ENCODE measurements at places on chromosomes 2 and 18.
A peak's percentile ranks its signal among the peaks of the same experiment; 100 is the strongest.

GRCh38 chr2:119402645-119403560, 28.8 kb upstream of the TMEM37 start:
- DNase-seq: no peak

DNA sequence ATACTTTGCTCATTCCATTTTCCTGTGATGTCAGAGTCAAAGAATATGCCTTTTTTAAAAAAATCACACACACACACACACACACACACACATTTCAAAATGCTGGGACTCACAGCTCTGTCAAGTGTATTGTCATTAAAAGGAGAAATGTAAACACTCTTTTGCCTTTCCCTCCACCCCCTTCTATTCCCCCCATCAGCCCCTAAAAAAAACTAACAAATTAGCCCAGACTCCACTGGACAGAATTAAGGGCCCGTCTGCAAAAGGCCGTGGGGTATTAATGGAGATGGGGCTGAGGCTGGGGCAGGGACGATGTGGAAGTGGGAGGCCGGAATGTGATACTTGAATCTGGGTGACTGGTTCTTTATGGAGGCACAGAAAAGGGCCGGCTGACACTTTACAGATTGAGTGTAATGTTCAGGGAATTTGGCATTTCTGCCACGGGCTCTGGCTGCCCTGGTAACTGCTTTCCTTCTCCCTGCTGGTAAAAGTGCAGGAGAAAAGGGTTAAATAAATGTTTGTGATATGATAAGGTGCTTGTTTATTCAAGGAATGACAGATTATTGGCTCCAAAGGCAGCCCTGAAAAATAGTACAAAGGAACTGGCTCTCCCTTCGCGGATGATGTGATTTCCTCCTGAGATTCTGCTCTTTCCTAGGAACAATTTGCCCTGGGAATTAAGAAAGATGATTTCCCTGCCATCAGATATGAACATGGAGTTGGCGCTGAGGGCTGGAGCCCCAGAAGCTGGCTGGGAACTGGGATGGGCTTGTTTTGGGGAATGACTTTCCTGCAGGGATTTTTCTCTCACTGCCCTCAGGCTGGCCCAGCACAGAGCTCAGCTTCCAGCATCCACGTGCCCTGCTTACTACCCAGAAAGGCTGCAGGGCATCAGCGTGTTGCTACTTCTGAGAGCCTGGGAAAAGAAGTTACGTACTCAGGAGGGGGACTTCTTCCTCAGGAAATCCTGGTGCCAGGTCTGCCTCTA, 52.8 kb upstream of the CTAGE1 start:
- peak; percentile 31 for DNase-seq

DNA sequence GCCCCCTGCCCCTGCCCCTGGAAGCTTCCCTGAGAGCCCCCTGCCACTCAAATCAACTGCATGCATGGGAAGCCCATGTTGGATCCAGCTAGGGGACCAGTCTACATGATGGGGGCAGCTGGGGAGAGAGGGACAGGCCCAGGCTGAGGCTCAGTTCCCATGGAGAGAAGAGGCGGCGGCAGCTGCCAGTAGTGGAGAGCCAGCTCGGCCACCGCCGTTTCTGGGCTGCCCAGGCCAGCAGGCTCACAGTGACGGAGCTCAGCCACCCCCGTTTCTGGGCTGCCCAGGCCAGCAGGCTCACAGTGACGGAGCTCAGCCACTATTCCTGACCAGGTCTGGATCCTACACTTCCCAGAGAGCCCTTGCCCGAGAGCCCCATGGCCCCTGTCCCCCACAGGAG, 3.6 kb downstream of the MAB21L4 start:
- no peak for DNase-seq

DNA sequence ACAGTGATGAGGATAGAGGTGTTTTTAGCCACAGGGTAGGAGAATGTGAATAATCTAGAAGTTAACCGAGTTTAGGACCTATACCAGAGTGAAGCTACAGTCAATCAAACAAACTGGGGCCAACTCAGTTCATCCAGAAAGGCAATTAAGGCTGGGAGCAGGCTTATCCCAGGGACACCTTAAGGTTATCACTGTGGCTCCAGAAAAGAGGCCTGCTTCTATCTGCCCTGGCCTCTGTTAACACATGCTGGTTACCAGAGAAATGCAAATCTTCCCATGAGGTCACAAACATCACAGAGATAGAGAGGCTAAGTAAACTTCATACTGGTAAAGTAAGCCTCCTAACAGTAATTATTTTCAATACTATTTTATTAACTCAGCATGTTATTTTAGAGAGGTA, 93.2 kb upstream of the GRB14 start:
- no peak for DNase-seq

- DNase-seq: no peak
Observed at GRCh38 chr2:86042256-86043168, 63.2 kb downstream of the POLR1A start.

DNA sequence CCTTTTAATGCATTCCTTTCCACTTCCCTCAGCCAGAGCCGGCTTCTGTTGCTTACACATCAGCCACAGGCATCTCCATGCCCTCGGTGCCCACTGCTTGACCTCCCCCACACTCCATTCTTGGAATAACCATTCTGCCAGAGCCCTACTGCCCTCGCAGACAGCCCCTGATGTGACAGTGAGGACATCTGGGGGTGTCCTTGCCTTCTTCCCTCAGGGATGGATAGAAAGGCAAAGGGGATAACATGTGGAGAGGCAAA, 6.4 kb upstream of the NPPC start:
- no peak for DNase-seq

- no peak for DNase-seq
Observed at GRCh38 chr2:232321156-232321816, 57.3 kb upstream of the ALPP start.

GRCh38 chr18:62258616-62259015, 66.5 kb upstream of the TNFRSF11A start:
- no peak for DNase-seq

GRCh38 chr2:162164802-162165201, 12.8 kb upstream of the GCG start:
- DNase-seq: no peak

DNA sequence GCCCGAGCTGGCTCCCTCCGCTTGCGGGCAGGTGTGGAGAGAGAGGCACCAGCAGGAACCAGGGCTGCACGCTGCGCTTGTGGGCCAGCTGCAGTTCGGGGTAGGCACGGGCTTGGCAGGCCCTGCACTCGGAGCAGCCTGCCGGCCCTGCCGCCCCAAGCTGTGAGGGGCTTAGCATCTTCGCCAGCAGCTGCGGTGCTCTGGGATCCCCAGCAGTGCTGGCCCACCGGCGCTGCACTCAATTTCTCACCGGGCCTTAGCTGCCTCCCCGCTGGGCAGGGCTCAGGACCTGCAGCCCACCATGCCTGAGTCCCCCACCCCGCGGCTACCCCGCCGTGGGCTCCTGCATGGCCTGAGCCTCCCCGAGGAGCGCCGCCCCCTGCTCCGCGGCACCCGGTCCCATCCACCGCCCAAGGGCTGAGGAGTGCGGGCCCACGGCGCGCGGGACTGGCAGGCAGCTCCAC, 434.4 kb upstream of the RGPD4 start:
- no peak for DNase-seq

GRCh38 chr2:130327703-130328527, 14.8 kb upstream of the IMP4 start:
- no peak for DNase-seq

GRCh38 chr2:114400890-114401289, 41.6 kb upstream of the DPP10 start:
- no peak for DNase-seq

DNA sequence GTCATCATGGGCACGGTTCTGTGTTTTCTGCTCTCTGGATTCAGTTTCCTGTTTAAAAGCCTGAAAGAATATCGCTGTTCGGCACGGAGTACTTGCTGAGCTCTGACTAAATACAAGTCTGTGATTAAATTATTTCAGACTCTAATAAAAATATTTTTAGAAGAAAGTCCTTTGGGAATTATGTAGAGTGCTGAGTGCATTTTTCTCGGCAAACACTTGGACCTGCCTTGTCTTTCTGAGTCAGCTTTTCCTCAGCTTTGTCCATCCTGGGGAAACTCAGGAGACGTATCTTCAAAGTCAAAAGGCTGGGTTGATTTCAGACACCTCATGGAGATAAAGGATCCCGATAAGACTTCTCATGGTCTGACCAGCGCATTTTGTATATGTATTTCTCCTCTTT, 45.9 kb downstream of the IL1R2 start:
- DNase-seq: no peak

DNA sequence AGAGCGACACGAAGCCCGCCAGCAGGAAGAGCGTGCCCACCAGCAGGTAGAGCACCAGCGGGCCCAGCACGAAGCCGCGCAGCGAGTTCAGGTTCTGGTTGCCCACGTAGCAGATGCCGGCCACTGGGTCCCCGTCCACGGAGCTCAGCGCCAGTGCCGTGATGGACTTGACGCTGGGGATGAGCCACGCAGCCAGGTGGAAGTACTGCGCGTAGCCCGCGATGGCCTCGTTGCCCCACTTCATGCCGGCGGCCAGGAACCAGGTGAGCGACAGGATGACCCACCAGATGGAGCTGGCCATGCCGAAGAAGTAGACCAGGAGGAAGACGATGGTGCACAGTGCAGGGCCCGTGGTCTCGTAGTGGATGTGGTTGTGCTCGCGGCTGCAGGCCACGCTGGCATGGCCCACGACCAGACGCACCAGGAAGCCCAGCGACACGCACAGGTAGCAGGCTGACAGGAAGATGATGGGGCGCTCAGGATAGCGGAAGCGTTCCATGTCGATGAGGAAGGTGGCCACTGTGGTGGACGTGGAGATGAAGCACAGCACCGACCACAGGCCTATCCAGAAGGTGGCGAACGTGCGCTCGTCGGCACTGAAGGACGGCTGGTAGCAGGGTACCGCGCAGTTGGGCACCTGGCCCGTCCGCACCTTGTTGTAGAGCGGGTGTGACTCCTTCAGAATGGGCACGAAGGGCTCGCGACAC, 2.1 kb downstream of the FZD5 start:
- DNase-seq: no peak

- DNase-seq: no peak
Observed at GRCh38 chr2:28411956-28412609, 19.4 kb downstream of the FOSL2 start.

- DNase-seq: no peak
Observed at GRCh38 chr2:122384768-122385333, 629.4 kb downstream of the TSN start.

GRCh38 chr2:240369801-240370585, 65.5 kb upstream of the GPC1 start:
- peak; percentile 73 for DNase-seq

DNA sequence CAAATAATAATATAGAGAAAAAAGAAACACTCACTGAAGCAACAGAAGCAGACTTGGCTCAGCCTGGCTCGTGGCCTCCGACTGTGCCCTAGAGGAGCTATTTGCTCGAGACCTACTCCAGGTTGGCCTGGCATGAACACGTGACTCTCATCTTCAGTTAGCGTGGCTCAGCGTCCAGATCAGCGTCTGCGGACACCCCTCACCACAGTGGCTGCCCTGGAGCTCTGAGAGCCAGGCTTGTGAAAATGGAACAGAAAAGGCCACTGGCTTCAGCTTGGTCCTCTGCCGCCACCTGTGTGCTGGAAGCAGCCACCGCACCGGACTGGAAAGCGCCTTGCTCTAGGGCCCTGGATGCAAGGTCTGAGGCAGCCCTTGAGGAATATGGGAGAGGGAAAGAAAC, 1184.0 kb upstream of the GYPC start:
- DNase-seq: no peak

DNA sequence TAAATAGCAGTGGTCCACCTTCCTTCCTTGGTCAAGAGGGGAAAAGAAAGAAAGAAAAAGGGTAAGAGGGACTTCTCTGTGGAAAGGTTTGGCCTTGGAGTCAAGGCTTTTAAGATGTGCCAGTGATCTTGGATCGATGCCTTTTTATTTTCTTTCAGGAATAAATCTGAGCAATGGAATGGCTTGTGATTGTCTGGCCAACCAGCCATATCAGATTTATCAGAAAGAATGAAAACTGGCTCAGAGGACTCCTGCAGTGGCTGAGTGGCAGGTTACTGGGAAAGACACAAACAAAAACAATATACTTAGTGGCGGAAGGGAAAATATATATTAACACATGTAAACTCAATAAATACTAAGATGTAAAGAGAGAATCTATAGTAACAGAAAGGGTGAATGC, 4.3 kb downstream of the ERBB4 start:
- DNase-seq: no peak

All from T1000 (cell line).